Stimulated activated CD8-positive, alpha-beta memory T cell treated with anti-CD3 and anti-CD28 coated beads, Interleukin-2, amount 100 ng/mL, for 48 hours (primary cell): ENCODE measurements at places on chromosomes 13 and 19.

DNA sequence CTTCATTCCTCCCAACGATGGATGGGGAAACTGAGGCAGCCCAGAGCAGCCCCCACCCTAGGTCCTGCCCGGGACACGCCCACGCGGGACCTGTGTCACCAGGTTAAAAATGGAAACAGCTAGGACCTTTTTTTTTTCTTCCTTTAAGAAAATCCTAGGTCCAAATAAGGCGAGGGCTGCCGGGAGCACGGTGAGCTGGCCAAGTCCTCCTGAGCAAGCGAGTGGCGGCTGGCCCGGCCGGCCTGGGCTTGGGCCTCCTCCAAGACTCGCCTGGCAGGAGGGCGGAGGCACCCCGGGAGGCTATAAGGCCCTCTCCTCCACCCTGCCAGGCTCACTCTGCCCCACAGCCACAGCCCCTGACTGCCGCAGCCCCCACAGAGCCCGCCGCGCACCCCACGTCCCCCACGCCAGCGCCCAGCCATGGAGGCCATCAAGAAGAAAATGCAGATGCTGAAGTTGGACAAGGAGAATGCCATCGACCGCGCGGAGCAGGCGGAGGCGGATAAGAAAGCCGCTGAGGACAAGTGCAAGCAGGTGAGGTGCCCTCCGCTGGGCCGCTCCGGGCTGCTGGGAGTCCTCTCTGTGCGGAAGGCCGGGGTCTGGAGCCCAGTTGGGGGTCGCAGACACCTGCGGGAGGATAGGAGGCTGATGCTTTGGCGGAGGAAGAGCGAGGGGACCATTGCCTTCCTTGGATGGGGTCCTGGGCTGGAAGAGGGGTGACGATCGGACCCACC lies 8.9 kb upstream of the TPM4 start:
- DNase-seq = no peak

GRCh38 chr19:54168174-54168917 lies 4.6 kb downstream of the TMC4 start:
- peak; percentile 96 for DNase-seq

- DNase-seq = no peak
These were observed 3.2 kb downstream of the LCP1 start for GRCh38 chr13:46178821-46179220.

GRCh38 chr19:1513499-1514294 lies 878 bp upstream of the ADAMTSL5 start:
- DNase-seq = peak; percentile 63

DNA sequence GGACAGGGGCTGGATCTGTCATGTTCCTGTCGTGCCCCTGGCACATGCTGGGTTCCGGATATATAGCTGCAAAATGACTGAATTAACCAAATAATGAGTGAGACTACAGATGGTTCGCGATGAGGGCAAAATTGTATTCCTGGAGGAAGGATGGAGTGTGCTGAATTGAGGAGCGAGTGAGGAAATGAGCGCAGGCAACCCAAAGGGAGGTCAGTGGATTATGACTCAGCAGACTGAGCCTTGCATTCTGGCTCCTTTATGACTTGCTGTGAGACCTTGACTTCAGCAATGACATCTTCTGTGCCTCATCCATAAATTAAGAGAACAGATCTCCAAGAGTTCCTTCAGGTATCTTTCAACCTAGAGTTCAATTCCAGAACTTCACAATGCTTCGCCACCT lies 115.0 kb upstream of the CLDN10 start:
- no peak for DNase-seq

GRCh38 chr19:51676566-51677083 lies 16.5 kb upstream of the SPACA6 start:
- DNase-seq = no peak

DNA sequence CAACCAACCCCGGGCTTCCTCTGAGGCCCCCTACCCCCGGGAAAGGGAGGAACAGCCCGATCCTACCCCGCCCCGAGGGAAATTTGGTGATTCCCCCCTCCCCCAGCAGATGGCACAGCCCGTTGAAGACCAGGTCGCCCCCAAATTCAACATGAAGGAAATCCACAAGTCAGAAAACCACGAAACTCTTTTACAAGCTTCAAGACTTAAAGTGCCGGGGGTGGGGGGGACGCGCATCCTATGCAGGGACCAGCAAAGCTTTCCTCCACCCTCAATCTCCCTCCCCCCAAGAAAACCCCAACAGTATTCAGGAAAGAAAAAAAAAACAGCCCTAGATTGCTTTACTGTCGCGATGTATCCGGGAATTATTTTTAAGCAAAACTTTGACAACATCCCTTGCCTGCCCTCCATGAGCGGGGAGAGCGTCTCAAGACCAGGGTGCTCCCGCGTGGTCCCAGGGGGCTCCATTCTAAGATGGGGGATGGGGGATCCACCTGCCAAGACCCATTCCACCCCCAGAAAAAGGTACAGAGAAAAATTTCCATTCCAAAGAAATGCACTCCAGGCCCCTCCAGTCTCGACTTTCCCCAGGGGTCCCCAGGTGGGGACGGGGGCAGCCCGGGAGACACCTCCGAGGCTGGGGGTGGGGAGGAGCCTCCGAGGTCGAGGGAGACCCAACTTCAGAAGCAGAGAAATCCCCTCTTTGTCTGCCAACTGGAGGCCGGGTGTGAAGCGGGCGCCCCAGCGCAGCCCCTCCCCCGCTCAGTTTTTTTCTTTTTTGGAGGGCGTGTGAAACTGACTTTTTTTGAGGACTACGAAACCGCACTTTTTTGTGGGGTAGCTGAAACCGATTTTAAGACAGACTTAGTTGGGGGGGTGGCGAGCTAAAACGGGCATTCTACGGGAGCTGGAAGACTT lies 1.5 kb downstream of the TCF3 start:
- peak; percentile 53 for DNase-seq

DNA sequence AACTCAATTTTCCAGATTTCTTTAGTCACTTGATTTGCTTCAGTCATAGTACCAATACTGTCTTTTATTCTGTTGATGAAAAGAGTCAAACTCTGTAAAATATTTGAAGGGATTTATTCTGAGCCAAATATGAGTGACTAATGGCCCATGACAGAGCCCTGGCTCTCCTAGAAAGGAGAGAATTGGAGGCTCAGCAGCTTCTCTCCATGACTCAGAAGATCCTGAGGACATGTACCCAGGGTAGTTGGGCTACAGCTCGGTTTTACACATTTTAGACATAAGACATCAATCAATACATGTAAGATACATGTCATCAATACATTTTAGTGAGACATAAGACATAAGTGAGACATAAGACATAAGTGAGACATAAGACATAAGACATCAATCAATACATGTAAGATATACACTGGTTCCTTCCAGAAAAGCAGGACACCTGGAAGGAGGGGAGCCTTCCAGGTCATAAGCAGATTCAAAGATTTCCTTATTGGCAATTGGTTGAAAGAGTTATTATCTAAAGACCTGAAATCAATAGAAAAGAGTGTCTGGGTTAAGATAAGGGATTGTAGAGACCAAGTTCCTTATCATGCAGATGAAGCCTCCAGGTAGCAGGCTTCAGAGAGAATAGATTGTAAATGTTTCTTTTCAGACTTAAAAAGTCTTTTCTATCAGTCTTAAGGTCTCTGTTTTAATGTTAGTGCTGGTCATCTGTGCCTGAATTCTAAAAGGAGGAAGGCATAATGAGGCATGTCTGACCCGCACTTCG lies 179.8 kb upstream of the RFC3 start:
- DNase-seq = no peak

DNA sequence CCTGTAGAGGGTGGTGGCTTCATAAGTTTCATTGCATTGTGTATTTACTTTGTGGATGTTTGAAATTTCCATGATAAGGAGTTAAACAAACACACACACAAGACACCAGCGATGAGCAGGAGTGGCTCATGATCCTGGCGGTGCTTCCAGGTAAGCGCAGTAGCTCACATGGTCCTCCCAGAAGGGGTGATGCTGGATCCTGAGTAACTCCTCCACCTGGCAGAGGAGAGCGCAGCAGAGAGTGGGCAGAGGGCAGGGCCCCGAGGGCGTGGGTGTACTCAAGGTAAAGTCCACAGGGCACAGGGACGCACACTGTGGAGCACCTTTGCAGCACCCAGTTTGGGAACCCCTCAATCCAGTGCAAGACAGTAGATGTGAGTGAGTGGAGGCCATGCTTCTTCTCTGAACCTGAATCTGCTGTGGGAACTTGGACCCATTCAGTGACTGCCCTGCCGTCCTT lies 54.0 kb downstream of the RFX2 start:
- no peak for DNase-seq

DNA sequence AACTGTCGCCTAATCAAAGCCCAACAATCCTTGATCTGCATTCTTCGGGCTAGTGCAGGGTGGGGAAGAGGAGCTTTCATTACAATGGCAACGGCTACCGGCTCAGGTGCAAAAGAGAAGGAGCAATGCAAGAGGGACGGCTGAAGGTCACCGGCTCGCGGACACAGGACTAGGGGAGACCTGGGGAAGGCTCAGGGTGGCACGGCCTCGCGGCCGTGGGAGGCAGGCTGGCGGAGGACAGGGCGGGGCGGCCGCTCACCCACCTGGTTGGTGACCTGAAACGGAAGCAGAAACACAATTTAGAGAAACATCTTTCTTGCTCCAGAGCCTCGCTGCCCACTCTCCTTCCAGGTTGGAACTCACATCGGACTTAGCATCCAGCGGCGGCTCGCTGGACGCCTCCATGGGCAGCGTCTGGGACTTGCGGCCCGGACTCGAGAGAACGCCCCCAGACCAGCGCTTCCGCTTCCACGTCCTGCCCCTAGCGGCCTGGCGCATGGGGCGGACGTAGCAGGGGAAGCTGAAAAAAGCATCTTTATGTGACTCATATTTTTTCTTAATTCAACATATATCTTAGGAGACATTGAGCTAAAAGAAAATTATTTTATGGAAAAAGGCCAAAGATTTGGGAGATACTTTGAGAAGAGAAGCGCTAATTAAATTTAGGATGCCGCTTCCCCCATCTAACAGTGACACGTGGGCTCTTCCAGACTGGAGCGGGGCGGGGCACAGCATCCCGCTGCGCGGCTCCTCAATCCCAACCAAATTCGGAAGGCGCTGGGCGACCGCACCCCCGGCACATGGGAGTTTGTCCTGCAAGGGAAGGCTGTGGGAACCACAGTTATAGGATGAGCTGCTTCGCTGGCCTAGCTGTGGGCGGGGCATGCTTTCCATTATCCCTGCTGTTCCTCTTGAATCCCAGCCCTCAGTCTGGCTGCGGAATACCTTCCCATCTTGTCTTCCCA lies at the start of gene COMMD6:
Gene COMMD6, minus strand, starts transcription at position 441 of the 965 bp plus-strand sequence. Its CDS starts 36 bp downstream, at position 405.
- peak; percentile 60 for DNase-seq

- DNase-seq = no peak
These were observed 654 bp downstream of the STAP2 start for GRCh38 chr19:4337906-4338440.

GRCh38 chr13:19592657-19593180 lies 31.4 kb upstream of the TPTE2 start:
- no peak for DNase-seq

GRCh38 chr13:71408416-71408815 lies 458.6 kb downstream of the DACH1 start:
- no peak for DNase-seq
